Activated T-cell treated with anti-CD3 and anti-CD28 coated beads, Interleukin-2, amount 50 U/mL, for 1 hour (primary cell): ENCODE measurements at places on chromosomes 11 and 22.

DNA sequence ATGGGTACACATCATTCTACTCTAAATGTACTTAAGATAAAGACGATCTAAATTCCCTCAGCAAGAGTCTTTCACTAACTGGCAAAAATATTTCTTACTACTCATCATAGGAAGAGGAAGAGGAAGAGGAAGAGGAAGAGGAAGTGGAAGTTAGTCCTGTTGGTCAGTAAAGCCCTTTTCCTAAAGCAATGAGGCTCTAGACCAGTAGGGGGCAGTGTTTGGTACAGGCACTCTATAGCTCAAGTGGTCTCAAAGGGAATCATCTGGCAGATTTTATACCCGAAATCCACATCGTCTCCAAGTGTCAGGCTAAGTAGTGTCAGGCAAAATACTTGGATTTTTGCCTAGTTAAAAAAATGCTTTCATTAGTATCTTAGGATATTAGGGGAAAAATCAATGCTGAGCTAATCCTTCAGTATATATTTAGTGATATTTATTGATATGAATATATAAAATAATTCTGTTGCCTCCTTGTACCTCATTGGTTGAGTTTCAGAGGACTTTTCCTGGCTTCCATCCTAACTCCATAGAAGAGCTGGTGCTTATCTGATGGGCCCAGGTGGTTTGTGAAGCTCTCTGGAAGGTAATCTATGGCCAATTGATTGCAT lies 7.7 kb downstream of the BLID start:
- DNase-seq = no peak

- DNase-seq = no peak
These were observed 641.6 kb upstream of the TENM4 start for GRCh38 chr11:80082406-80082805.

DNA sequence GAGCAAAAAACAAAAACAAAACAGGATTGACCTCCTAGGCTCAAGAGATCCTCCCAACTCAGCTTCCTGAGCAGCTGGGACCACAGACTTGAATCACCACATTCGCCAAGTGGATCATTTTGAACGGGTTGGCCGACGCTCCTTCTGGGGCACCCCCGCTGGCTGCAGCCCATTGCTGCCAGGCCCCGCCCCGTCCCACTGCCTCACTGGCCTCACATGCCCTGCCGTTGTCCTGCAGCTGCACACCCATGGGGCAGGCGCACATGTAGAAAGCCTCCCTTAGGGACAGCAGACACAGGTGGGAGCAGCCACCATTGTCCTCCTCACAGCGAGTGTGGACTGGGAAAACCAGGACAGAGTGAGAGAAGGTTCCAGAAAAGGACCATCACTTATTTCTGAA lies 154.5 kb downstream of the CRYBB2 start:
- DNase-seq = no peak

DNA sequence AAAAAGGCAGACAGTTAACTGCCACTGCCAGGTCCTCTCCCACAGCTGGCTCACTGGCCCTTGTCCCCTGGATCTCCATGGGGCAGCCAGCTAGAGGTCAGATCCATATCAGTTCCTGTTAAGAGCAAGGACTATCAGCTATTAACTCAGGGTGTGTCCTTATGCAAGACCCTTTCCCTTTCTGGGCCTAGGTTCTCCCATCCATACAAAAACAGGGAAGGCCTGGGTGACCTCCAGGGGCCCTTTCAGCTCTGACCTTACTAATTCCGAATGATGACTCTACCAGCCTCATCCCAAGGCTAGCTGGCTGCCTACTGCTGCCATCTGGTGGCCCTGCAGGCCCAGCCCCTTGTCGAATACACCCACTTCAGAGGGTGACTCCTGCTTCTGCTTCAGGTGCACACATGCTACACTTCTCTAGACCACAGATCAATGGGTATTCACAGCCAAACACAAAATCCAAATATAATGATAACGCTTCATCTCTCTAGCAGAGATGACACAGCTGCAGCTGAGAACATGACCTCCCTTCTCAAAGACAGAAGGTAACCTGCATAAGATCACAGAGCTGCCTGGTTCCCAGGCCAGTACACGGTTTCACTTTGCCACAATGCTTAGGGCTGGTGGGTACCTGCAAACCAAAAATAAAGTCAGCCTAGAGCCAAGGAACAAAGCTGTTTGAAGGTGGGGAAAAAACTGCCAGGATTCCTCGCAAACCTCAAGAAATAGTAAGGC lies 34.1 kb downstream of the SERGEF start:
- DNase-seq = no peak

DNA sequence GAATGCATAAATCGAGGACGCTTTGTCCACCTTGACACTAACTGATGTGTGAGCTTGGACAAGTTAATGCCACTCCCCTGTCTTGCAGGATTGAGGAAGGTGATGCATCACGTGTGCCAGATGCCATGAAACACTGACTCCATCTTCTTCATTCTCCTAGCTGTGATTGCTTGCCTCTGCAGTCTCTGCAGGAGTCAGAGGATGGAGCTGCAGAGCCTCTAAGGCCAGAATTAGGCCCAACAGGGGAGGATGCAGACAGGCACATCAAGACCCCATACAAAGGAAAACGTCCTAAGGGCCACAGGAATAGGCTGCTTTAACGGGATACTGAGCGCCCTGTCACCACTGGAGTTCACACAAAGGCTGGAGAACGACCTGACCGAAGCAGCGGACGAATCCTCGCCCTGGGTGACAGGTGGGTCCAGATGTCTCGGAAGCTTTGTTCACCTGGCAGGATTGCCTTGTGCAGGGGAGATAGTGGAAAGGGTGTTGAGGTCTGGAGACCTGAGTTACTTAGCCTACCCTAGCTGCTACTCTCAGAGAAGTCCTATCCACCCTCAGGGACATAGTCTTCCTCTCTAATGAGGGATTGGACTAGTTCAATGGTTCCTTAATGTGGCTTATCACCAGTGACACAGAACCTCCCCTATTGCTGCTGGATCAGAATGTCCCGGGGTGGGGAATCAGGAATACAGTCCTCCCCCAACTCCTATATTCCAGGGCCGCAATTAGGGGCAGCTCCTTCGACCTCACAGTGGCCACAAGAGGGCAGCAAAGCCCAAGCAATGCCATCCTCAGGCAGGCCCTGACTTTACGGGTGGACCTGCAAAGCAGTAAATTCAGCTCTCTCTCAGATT lies 32.4 kb downstream of the DBX1 start:
- peak; percentile 79 for DNase-seq

- no peak for DNase-seq
These were observed 18.1 kb downstream of the PACSIN2 start for GRCh38 chr22:42996646-42997365.

GRCh38 chr11:41921746-41922390 lies 462.4 kb upstream of the LRRC4C start:
- DNase-seq = no peak

DNA sequence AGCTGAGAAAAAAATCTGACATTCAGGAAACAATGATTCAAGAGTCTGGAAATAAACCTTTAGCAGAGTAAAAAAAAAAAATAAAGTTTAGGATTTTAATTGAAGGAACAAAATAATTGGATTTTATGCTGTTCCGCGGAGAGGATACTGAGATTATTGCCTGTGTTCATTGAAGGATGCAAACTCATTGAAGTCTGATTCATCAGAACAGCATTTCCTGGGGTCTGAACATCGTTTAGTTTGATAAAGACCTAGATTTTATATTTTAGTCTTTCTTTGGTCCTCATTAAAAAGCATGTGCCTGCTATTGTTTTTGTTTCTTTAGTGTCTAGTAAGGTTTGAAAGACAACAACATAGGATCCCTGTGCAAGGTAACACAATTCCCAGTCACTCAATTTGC lies 4.5 kb downstream of the TLCD5 start:
- no peak for DNase-seq

DNA sequence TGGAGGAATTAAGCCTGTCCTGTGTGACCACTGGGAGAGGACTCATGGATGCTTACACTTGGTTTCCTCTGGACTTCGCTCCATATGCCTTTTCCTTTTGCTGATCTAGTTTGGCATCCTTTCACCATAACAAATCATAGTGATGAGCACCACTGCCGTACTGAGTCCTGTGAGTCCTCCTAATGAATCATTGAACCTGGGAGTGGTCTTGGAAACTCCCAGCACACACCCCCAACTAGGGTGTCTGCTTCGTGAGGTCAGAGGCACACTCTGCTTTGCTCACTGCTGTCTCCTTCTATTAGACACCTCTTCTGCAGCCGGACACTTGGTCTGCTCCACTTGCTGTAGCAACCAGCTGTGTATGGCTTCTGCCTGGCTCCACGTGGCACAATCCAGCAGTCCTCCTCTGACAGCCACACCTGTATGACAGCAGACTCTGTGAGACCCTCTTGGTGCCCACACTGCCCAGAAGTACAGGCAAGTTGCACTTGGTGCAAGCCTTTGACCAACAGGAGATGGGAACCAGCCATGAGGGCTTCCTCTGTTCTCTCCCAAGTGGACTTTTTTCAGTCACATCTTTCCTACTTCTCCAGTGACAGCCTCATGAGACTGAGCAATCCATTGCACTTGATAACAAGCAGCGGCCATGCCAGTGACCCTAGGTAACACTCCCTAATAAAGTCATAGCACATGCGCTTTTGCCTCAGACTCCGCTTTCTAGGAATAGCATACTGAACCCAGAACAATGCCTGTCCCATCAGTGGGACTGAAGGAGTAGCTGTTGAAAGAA lies 65.0 kb upstream of the HMGXB4 start:
- DNase-seq = no peak

DNA sequence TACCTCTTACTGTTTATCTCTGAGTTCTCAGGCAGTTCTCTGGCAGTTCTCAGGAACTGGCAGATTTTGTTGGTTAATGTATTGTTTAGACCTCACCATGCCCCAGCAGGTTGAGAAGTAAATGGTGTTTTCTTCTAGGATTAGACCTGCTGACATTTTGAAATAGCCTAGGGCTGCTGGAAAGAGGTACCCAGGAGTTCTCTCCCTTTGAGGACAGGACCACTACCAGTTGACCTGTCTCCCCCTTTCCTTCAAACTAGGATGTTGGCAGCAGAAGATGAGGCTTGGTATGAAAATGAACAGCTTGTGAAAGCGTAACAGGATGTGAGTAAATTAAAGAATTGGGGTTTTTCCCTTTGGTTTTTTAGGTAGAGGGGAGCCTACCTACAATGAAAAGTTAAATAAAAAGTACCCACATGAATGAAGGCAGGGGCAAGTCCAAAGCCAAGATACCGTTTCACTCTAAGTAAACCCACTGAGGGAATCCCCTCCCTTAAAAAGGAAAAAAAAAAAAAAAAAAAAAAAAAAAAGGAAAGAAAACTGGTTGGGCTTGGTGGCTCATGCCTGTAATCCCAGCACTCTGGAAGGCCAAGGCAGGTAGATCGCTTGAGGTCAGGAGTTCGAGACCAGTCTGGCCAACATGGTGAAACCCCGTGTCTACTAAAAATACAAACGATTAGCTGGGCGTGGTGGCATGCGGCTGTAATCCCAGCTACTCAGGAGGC lies 96.2 kb downstream of the PDHX start:
- DNase-seq = no peak

GRCh38 chr22:46738647-46739093 lies 618 bp upstream of the CERK start:
- no peak for DNase-seq

GRCh38 chr11:126793596-126793995 lies 207.0 kb downstream of the KIRREL3 start:
- no peak for DNase-seq

DNA sequence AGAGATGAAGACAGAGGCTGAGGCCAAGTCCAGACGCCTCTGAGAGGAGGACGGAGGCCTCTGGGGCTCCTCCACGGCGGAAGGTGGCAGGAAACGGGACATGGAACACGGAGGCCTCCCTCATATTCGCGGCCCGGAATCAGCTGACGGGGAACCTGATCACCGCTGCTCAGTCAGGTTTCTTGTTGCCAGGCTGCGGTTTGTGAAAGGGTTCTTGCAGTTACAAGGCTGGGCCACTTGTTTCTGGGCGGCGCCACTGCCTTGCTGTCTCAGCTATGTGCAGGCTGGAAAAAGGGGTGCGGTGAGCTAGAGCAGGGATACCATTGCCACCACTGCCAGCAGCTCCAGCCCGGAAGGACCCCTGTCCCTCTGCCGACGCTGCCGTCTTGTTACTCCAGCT lies 10.0 kb upstream of the MMP1 start:
- DNase-seq = no peak

- no peak for DNase-seq
These were observed 51.9 kb downstream of the TPCN2 start for GRCh38 chr11:69100454-69101114.

DNA sequence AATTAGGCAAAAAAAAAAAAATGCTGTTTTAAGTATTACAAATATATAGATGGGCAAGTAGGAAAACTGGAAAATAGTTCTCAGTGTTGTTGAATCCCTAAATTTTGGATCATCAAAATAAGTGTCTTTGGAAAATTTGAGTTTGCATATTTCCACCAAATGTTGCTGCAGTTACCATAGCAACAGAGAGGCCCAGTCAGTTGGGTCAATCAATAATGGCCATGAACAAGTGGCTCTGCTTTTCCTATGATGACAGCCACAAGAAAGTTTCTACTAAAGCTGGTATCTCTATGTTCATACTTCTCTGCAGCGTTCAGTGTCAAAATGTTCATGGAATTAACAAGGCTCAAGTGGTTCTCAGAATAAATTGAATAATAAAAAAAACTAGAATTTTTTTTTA lies 79.1 kb downstream of the SERGEF start:
- no peak for DNase-seq

GRCh38 chr11:1201395-1202153 lies 21.3 kb upstream of the MUC5B start:
- DNase-seq = no peak

DNA sequence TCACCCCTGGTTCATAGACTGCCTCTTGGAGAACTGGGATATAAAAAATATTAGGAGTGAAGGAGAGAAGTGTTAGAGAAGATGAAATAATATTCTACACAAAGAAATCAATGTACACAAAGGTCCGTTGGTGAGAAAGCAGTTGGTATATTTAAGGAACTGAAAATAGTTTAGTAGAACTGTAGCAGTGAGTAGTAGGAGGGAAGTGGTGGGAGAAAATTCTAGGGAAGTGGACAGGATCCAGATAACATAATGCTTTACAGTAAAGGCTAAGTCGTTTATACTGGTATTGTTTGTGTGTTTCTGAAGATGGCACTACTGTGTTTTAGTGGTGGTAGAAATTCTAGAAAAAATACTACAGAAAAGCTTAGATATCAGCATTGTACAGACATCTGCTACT lies 120.8 kb upstream of the CHORDC1 start:
- no peak for DNase-seq

- DNase-seq = no peak
These were observed 2.6 kb upstream of the SHISA8 start for GRCh38 chr22:41917375-41917902.

GRCh38 chr22:29625090-29625825 lies 21.8 kb downstream of the NF2 start:
- no peak for DNase-seq

GRCh38 chr11:111221208-111221607 lies 24.3 kb upstream of the POU2AF2 start:
- DNase-seq = no peak

- DNase-seq = peak; percentile 49
These were observed 73.2 kb upstream of the TCF20 start for GRCh38 chr22:42343531-42344081.

DNA sequence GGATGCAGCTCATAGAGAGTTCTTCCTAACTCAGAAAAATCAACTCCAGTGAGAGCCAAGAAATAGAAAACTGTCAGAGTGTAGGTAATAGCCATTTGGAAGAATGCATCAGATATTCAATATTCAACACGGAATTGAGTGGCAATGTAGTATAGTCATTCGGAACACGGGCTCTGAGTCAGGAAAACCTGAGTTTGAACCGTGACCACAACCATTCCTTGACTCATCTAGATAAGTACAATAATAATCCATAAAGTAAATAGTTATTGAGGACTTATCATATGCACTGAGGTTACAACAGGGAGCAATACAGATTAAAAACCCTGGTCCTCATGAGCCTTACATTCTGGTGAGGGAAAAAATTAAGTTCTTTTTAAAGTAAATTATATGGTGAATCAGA lies 62.6 kb upstream of the PHF21A start:
- DNase-seq = no peak
